ENCODE measurements at places on chromosomes 7 and 10.

- H3K27me3 ChIP-seq: no peaks in the 10 kb centered on the region
- no peaks in the 10 kb centered on the region for H3K4me1 ChIP-seq
- no peak overlapping the region for H3K4me3 ChIP-seq
- no peak overlapping the region for H3K27ac ChIP-seq
- no peak for DNase-seq
- no peaks in the 10 kb centered on the region for H3K36me3 ChIP-seq
Observed at GRCh38 chr7:42414941-42415505, 178.0 kb upstream of the GLI3 start.

GRCh38 chr7:132232406-132232805 lies 343.9 kb downstream of the PLXNA4 start:
- no peak for DNase-seq
- no peak overlapping the region for H3K4me3 ChIP-seq
- no peak overlapping the region for H3K27ac ChIP-seq

DNA sequence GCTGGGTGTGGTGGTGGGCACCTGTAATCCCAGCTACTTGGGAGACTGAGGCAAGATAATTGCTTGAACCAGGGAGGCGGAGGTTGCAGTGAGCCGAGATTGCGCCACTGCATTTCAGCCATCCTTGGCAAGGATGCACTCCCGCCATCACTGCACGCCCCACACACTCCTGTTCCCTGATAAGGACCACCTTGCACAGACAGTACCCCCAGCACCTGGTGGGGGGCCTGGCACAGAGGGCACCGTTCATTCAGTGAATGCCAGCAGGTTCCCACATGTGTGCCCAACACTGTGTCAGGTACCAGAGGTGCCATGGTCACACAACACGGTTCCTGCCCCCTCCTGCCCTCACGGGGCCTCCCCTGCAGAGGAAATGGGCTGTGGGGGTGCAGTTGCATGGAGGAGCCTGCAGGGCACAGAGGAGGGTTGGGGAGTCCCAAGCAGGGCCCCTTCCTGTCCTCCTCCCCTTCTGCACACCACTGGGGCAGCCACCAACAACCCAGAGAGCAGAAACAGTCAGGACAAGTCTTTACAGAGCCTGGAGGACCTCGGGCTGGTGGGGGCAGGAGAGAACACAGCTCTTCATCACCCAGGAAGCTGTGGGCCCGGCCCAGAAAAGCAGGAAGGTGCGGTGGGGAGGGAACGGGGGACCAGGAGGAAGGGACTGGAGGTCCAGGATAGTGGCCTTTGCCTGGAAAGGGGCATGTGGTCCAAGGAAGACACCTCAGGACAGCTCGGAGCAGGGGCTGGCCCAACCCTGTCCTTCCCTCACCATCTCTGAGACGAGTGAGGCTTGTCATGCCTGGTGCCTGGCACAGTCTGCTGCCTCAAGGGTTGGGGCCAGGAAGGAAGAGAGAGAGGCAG lies 7.1 kb downstream of the CRYGN start:
- H3K4me1 ChIP-seq: peaks cover 37% of the 10 kb centered on the region
- no peaks in the 10 kb centered on the region for H3K27me3 ChIP-seq
- no peak for DNase-seq
- H3K36me3 ChIP-seq: no peaks in the 10 kb centered on the region
- H3K27ac ChIP-seq: no peak overlapping the region

DNA sequence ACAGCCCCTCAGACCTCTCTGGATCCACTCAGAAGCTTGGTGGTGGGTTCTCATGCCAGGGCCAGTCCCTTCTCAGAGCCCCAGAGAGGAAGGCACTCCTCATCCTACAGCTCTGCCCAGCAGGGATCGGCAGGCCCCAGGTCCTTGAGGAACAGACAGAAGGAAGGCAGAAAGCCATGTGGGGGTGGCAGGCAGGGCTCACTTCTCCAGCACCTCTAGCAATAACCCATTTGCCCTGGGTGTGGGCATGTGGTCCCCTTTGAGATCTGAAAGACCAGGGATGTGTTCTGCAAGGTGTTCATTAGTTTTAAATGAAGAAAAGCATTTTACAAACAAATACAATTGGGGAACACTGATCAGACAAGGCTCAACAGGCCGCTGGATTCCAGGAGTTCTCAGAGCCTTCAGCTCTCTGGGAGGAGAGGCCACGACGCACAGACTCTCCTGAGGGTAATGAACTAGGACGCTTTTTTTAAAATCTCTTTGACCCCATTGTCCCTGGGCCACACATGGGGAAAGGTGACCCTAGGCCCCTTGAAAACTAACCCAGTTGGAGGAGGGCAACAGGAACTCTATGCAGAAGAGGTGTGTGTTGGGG lies 40.6 kb downstream of the LDB3 start:
- peaks cover 54% of the 10 kb centered on the region for H3K4me1 ChIP-seq
- peaks cover 4% of the 10 kb centered on the region for H3K27me3 ChIP-seq
- H3K4me3 ChIP-seq: no peak overlapping the region
- H3K36me3 ChIP-seq: no peaks in the 10 kb centered on the region
- H3K27ac ChIP-seq: no peak overlapping the region

GRCh38 chr7:32948202-32948601 lies 9.0 kb upstream of the FKBP9 start:
- H3K4me3 ChIP-seq: no peak overlapping the region
- no peak overlapping the region for H3K27ac ChIP-seq
- H3K36me3 ChIP-seq: peaks cover 10% of the 10 kb centered on the region
- no peak for DNase-seq
- H3K27me3 ChIP-seq: peaks cover 100% of the 10 kb centered on the region
- no peaks in the 10 kb centered on the region for H3K4me1 ChIP-seq

DNA sequence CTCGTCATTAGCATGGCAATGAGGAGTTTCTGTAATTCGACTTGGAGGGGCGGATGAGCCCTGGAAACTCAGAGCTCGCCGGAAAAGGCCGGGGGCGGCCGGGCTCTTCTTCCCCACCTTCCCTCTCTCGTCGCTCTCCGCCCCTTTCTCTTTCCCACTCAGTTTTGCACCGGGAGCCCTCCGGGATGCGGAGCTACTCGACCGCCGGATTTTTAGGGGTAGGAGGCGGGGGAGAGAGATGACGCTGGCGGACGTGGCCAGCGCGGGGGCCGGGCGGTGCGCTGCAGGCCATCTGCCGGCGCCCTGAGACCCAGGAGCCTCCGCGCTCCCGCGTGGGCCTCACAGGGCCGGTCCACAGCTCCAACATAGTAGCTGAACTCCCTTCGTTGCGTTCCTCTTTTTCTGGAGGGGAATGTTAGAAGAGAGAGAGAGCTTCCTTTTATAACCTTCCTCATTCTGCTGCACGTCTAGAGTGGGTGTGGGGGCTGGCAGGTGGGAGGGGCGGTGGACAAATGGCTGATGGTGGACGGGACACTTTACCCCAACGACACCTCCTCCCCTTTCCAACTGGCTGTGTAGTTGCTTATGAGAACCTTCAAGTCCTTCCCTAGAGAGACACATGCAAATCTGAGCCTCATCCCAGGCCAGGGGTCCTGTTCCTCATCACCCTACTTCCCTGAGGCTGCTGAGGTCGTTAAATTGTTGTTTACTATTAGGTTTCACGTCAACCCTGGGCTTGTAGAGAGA lies 1.1 kb upstream of the HOXA1 start:
- H3K27me3 ChIP-seq: peaks cover 100% of the 10 kb centered on the region
- H3K4me1 ChIP-seq: peaks cover 69% of the 10 kb centered on the region
- peaks cover 6% of the 10 kb centered on the region for H3K36me3 ChIP-seq

- H3K4me3 ChIP-seq: no peak overlapping the region
- peaks cover 94% of the 10 kb centered on the region for H3K27me3 ChIP-seq
- no peaks in the 10 kb centered on the region for H3K36me3 ChIP-seq
- H3K4me1 ChIP-seq: peaks cover 21% of the 10 kb centered on the region
- H3K27ac ChIP-seq: no peak overlapping the region
Observed at GRCh38 chr7:148031019-148031418, 559.5 kb upstream of the C7orf33 start.

DNA sequence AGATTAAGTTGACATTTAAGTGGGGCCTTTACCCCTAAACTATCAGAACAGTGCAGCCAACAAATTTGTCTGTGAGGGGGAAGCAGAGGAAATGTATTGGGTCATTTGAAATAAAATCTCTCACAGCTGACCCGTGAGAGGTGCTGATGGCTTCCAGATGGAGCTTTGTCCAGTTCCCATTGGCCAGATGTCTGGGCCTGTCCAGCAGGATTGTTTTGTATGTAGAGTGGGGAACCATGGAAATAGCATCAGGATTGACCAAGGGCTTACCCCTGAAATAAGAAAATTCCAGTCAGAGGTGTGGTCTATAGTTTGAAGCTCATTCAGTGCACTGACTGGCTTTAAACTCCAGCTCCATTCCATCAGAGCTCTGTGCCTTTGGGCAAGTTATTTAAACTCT lies 50.6 kb downstream of the INHBA start:
- DNase-seq: no peak
- H3K27ac ChIP-seq: no peak overlapping the region
- no peaks in the 10 kb centered on the region for H3K27me3 ChIP-seq
- no peaks in the 10 kb centered on the region for H3K36me3 ChIP-seq

DNA sequence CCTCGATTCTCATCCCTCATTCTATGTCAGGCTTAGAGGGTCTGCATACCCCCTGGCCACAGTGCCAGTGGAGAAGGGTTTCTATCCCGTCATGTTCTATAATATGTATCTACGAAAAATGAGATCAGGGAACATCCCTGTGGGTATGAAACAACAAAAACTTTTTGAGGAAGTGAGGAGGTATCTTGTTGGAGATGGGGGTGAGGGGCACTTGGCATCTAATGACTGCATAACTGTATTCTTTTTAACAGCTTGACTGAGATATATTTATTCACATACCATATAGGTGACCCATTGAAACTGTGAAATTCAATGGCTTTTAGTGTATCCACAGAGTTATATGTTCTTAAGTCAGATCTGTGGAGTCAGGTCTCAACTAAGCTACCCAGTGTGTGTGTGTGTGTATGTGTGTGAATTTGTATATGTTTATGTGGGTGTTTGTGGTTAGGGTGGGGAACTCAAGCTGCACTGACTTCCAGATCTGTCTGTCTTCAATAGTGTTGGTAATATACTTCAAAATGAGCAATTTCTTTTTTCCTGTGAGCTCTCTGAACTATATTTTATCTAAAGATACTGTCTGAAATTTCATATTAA lies 528.9 kb downstream of the CNTNAP2 start:
- H3K4me3 ChIP-seq: no peak overlapping the region
- no peaks in the 10 kb centered on the region for H3K4me1 ChIP-seq
- no peak overlapping the region for H3K27ac ChIP-seq
- no peaks in the 10 kb centered on the region for H3K27me3 ChIP-seq

GRCh38 chr7:97466071-97466470 lies 265.8 kb upstream of the TAC1 start:
- no peak overlapping the region for H3K4me3 ChIP-seq
- H3K36me3 ChIP-seq: peaks cover 8% of the 10 kb centered on the region
- peaks cover 24% of the 10 kb centered on the region for H3K4me1 ChIP-seq

DNA sequence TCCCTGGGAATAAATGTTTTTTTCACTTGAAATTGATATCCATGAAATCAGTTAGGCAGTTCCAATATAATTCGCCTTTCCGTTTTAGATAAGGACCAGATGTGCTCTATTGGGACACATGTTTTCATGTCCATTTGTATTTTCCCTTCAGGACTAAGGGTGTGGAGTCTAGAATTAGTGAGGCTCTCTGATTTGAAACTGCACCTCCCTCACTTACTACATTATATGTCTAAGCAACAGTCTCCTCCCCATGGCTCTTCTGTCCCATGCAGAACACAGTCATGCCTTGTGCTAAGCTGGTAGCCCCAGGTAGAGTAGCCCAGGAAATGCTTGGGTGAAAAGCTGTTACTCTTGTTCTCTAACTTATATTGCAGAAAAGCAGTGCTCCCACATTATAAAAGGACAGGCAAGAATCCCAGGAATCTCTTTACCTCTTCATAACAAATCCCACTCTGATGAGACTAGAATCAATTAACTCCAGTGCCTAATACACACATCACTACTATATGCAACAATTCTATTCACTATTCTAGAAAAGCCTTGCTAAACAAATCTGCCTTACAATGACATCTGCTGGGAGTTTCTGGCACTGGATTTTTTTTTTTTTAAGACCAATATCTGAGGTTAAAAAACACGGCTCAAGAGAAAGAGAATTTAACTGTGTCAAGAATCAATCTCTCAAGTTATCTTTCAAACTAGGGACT lies 293.9 kb downstream of the SNX13 start:
- H3K27me3 ChIP-seq: no peaks in the 10 kb centered on the region
- peaks cover 14% of the 10 kb centered on the region for H3K4me1 ChIP-seq
- H3K27ac ChIP-seq: peak overlapping the region; percentile 66
- H3K36me3 ChIP-seq: peaks cover 19% of the 10 kb centered on the region

DNA sequence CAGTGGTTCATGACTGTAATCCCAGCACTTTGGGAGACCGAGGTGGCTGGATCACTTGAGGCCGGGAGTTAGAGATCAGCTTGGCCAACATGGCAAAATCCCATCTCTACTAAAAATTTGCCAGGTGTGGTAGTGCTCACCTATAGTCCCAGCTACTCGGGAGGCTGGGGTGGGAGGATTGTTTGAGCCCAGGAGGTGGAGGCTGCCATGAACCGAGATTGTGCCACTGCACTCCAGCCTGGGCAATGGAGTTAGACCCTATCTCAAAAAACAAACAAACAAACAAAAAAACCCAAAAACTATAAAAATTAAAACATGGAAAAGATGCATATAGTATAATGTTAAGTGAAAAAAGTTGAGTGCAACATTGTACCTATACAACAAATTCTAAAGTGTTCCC lies 81.4 kb downstream of the AKR1D1 start:
- DNase-seq: no peak
- peaks cover 3% of the 10 kb centered on the region for H3K4me1 ChIP-seq
- H3K27me3 ChIP-seq: no peaks in the 10 kb centered on the region
- 0 out of 2 replicates have a peak, but pooled peaks cover 6% of the 10 kb centered on the region for H3K36me3 ChIP-seq

GRCh38 chr7:21829731-21830130 lies 116.0 kb downstream of the CDCA7L start:
- no peaks in the 10 kb centered on the region for H3K36me3 ChIP-seq
- H3K27ac ChIP-seq: no peak overlapping the region
- H3K27me3 ChIP-seq: no peaks in the 10 kb centered on the region
- no peak overlapping the region for H3K4me3 ChIP-seq
- peaks cover 9% of the 10 kb centered on the region for H3K4me1 ChIP-seq
- DNase-seq: no peak

DNA sequence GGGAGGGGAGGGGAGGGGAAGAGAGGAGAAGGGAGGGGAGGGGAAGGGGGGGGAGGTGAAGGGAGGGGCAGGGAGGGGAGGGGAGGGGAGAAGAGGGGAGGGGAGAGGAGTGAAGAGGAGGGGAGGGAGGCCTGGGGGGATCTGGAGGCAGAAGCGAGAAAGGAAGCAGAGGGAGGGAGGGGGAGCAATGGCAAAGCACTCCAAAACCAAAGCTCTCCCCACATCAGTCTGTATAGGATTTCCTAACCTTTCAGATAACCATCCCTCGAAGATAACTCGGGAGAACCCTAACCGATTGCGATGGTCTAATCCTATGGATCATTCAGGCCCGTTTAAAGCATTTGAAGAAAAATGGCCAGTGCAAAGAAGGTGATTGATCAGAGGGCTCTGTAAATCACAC lies 19.0 kb downstream of the EBF3 start:
- H3K4me3 ChIP-seq: no peak overlapping the region
- H3K36me3 ChIP-seq: no peaks in the 10 kb centered on the region
- H3K27me3 ChIP-seq: peaks cover under 1% of the 10 kb centered on the region
- H3K4me1 ChIP-seq: peaks cover 20% of the 10 kb centered on the region
- H3K27ac ChIP-seq: no peak overlapping the region

All from WTC11 (cell line).